Fibroblast of skin of left biceps (primary cell): ENCODE measurements at places on chromosomes 5 and 9.

GRCh38 chr5:174725261-174725990, 1.0 kb downstream of the MSX2 start:
- DNase-seq: no peak

- no peak for DNase-seq
Observed at GRCh38 chr9:127396253-127396807, 639 bp upstream of the SLC2A8 start.

GRCh38 chr5:141757402-141757801, 75.4 kb upstream of the ARAP3 start:
- DNase-seq: no peak

DNA sequence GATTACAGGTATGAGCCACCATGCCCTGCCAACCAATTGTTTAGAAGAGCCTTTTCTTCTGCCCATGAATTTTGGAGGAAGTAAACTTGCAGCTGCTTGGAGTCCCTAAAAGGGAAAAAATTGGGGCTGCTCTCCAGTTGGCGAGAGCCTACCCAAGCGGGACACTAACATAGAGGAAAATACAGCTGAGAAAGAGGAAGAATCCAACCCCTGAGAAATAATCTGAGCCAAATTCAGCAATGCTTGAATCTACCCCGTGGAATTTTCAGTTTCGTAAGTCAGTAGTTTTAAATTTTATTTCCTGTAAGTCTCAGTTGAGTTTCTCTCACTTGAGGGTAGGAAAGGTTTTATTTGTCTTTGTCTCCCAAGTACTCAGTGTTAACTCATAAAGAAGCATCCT, 30.4 kb upstream of the UBTD2 start:
- no peak for DNase-seq

- DNase-seq: no peak
Observed at GRCh38 chr9:130186839-130187522, 14.8 kb downstream of the NCS1 start.

DNA sequence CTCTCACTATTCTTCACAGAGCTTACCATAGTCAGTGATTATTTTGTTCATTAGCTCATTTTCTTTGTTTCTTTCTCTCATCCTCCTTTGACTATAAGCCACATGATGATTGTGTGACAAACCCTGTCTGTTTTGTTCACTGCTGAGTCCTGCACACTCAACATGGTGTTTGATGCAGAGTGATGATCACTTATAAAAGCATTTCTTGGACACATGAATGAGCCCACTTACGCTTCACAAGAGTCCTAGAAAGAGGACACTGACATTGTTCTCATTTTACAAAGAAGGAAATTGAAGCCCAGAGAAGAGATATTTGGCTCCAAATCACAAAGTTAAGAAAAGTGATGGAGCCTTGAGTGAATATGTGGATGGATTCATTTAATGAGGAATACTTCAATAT, 13.4 kb downstream of the ABLIM3 start:
- no peak for DNase-seq

GRCh38 chr5:169336242-169336641, 35.3 kb upstream of the SLIT3 start:
- DNase-seq: no peak
